ENCODE measurements at places on chromosomes 13 and 19.

DNA sequence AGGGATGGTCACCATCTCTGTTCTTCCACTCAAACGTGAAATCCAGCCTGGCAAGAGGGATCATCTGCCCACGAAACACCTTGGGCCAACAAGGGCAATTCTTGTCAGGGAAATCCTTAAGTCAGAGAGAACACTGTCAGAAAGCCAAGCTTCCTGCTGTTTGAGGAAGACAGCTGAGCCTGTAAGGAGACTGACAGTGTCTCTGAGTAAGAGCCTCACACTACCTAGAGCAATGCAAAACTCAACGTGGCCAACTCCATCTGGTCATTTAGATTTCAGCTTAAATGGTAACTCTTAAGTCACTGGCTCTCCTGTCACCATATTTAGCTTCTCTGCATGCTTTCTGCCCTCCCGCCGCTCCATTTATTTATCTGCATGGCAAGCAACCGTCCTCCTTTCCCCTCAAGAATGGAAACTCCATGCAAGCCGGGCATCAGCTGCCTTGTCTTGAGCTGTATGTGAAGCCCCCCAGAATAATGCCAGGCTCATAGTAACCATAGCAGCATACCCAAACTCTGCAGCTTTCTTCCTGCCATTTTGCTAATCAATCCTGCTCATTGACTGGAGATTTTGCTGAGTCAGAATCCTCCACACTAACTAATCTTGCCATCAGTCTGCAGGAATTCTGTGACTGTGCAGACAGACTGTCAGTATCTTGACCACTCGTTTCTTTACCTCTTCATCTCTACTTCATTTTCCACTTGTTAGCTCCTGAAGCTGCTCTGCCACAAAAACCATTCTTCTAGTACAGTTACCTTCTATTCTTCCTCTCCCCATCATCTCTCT is 159.8 kb downstream of the IRS2 start:
- no peak for DNase-seq

DNA sequence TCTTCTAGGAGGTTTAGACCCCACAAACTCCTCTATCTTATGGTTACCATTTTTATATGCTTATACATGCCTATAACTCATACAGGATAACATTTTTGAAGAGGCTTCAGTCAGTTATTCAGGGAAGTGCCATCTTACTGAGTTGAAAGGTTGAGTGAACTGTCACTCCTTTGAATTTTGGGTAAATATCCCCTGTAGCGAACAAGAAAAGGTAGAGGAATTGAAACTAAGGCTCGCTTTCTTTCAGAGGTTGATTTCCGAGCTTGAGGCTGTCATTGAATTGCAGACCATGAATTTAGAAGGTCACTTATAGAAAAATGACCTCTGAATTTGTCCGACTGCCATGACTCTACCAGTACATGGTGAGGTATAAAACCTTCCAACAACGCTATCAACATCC is 35.1 kb downstream of the MICU2 start:
- DNase-seq: no peak

DNA sequence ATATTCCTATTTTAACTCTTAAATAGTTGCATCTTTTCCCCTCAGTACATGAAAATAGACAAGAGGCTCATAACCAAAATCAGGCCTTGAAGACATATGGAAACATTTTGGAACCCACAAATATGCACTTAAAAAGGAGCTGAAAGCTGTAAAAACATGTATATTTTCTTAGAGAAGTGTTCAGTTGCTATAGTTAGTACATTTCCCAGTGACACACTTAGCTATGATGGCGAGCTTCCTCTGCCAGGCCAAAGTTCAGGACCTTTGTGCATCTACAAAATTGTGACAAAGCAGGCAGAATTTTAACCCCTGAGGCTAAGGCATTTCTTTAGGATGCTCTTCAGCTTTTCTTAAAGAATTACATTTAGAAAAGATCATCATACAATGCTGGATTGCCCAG is 54.5 kb downstream of the RCBTB2 start:
- DNase-seq: no peak

GRCh38 chr13:103403148-103403740 is 337.0 kb upstream of the SLC10A2 start:
- DNase-seq: no peak

GRCh38 chr13:43725460-43725859 is 61.3 kb downstream of the ENOX1 start:
- DNase-seq: no peak

Data from islet precursor cell (in vitro differentiated cells).